HuH-7.5 (cell line): ENCODE measurements at places on chromosomes 6 and 20.
A peak's percentile ranks its signal among the peaks of the same experiment; 100 is the strongest.

GRCh38 chr20:50054626-50055511, 58.1 kb downstream of the UBE2V1 start:
- DNase-seq, result no peak

GRCh38 chr6:45500924-45501816, 123.4 kb upstream of the SUPT3H start:
- DNase-seq, result peak; percentile 13

DNA sequence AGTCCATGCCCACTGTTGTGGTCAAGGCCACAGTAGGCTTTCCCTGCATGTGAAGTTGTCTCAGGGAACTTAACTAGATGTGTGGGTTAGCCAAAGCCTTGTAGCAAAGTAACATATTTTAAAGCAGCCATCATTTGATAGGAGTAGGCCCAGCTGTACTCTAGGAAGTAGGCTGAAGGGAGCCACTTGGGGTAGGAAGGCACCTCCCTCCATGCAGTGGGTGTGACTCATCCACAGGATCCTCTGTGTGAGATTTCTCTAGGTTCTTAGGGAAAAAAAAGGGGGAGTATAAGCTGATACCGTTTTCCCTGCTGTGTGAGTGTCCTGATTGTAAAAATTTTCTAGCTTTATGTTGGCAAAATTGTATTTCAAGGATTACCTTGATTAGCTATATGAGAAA, 44.7 kb downstream of the VAPB start:
- DNase-seq, result no peak

- no peak for DNase-seq
These were observed 14.6 kb upstream of the TMEM181 start for GRCh38 chr6:158545043-158545966.

DNA sequence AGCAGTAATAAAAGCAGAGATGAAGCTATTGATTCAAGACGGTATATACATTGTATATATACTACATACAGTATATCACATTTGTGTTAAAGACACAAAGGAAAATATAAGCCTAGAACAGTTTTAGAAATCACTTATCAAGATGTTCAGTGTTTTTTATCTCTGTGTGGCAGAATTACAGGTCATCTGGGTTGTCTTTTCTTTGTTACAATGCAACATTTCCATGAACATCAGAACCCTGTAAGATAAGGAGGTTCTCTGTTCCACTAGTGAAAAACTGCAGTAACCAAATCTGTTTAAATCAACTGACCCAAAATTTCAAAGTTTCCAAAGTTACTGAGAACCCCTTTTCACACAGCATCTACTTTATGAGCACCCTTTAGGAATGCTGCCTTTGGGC, 42.2 kb downstream of the B4GALT5 start:
- no peak for DNase-seq
